ENCODE measurements at places on chromosomes 6 and 20. TPM values are rescaled to one million over a fixed set of nuclear protein-coding genes. Genes with fewer than 3 reads are reported as not detected.

DNA sequence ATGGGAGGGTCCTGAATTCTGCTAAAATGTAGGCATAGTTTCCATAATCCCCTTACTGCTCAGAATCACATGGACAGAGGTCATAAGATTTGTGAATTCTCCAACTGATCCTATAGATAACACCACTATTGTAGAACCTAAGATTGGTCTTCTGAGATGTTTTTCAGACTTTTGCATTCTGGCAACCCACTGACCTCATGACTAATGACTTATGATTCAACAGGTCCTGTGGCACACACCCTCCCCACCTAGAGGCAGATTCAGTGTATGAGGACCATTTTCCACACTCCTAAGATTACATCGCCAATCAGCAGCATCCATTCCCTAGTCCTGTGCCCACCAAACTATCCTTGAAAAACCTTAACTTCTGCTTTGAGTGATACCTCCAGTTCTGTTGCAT, 207.2 kb downstream of the BTBD9 start:
- DNase-seq: peak; percentile 18

- no peak for DNase-seq
Observed at GRCh38 chr6:93327857-93328256, 91.5 kb downstream of the EPHA7 start.

DNA sequence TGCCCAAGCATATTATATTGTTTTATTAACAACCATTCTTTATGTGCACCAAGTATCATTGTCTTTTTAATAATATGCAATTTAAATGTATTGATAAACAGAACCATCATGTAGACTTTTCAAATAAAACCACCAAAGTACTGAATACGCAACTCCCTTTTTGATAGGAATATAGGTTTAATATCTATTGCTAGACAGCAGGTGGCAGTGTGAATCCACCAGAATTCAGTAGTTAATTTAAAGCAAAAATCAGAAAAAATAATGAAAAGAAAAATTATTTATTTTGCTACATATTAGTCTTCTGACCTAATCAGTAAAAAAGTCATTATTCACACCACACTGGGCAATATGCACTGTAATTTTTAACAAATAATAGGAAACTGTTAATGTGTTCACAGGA, 143.7 kb downstream of the KLHL32 start:
- peak; percentile 21 for DNase-seq

The MEP1A gene
- total RNA-seq: not detected

GRCh38 chr6:36676141-36677058, 2.1 kb upstream of the CDKN1A start:
- no peak for DNase-seq

- no peak for DNase-seq
Observed at GRCh38 chr20:24747881-24748595, 201.0 kb upstream of the CST7 start.

The EGFL8 gene
- total RNA-seq: 0.21 TPM

The OR2B6 gene
- total RNA-seq: not detected

DNA sequence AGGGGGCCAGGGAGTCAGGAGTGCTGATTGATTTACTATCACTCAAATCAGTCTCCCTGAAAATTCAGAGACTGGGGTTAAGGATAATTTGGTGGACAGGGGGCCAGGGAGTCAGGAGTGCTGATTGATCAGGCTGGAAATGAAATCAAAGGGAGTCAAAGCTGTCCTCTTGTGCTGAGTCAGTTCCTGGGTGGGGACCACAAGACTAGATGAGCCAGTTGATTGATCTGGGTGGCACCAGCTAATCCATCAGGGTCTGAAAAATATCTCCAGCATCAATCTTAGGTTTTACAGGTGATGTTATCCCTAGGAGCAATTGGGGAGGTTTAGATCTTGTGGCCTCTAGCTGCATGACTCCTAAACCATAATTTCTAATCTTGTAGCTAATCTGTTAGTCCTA, 6.1 kb upstream of the AFG1L start:
- DNase-seq: no peak

DNA sequence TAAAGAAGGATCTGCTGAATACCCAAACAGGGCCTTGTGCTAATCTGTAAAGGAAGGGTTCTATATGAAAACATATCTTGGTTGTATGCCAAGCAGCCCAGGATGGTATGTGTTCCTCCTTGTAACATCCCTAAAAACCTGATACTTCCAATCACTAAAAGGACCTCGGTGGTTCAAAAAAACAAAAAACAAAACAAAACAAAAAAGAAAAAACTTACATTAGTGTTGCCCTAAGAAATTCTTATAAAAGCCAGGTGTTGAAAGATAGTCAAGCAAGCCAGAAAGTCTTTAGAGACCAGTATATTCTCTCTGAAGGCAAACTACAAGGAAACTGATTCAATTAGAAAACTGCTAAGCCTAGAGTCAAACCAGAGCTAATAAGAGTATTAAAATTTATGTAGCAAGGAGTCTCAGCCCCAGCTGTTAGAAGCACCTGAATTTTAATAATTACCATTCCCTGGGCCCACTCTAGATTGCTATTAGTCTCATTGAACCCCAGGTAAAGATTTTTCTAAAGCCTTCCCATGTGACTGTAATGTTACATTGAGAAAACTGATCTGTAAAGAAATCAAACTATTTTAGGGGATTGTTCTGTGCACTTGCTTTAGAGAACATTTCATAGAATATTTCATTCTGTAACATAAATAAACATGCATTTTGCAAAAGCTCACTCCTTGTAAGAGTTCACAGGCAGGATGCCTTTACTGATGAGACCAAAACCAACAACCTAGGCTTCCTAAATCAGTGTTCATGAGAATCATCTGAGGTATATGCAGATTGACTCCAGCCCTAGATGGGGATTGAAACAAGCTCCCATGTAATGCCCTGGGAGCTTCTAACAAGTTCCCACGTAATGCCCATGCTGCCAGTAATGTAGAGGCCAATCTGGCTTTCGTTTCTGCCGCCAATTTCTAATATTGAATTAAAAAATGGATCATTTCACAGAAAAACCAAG, 95.2 kb upstream of the BTN3A2 start:
- no peak for DNase-seq

GRCh38 chr6:131070061-131070460, 7.0 kb upstream of the EPB41L2 start:
- DNase-seq: no peak

The MCHR2 gene
- not detected for total RNA-seq

The PDE7B gene
- total RNA-seq: 0.17 TPM

DNA sequence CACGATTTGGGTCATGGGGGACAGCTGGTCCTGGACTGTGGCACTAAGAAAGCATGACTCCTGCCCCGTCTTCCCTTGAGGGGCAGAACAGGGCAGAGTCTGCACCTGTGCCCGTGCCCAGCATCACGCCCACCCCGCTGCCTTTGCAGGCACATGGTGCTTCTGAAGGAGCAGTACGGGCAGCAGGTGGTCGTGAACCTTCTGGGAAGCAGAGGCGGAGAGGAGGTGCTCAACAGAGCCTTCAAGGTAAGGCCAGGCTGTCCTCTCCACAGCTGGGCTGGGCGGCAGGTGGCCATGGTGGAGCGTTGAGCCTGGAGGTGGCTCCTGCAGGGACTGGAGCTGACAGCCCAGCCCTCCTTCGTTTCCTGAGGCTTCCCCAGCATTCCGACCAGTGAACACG, 77.4 kb downstream of the SYNJ2 start:
- peak; percentile 27 for DNase-seq

GRCh38 chr20:47198254-47198671, 158.2 kb downstream of the ZMYND8 start:
- no peak for DNase-seq

The TMEM217 gene
- total RNA-seq: 0.40 TPM

- DNase-seq: no peak
Observed at GRCh38 chr6:153872946-153873345, 166.1 kb upstream of the OPRM1 start.

The SGK2 gene
- total RNA-seq: 0.06 TPM

The TPMT gene
- total RNA-seq: 26.7 TPM

GRCh38 chr6:122153557-122153956, 245.9 kb upstream of the HSF2 start:
- DNase-seq: no peak

The NRSN1 gene
- not detected for total RNA-seq

DNA sequence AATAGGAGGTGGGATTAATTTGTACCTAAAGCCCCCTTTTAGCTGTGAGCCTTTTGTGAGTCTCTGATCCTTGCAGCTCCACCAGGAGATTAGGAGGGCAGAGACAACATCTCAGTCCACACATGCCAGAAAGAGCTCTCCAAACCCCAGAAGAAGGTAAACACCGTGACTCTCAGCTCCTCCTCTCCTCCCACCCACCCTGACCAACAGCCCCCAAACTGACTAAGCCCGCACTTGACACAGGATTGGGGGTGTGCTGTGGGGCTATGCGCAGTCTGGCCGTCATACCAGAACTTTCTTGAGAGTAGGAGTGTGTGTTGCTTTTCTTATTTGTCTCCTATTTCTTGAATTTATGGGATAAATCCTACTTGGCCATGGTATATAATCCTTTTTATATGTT, 164.7 kb upstream of the SNX9 start:
- no peak for DNase-seq

All from Daoy (cell line).